ENCODE measurements at places on chromosomes 4 and X.

DNA sequence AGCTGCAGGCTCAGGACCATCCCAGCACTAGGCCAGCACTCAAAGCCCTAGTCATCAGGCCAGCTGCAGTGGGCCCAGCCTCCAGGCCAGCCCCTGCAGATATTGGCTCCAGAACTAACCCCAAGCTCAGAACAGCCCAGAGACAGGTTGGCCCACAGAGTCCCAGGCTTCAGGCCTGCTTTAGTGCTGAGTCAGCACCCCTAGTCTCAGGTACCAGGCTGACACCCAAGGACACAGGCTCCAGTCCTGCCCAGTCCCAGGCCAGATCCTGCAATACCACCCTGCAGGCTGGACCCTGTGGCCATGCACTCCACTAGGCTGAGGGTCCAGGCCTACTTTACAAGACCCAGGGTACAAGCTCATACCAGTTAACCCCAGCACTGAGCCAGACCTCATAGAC, 234.4 kb upstream of the GPRIN3 start:
- no peak for DNase-seq

- no peak for DNase-seq
Observed at GRCh38 chr4:33357121-33357520, 2637.0 kb downstream of the PCDH7 start.

GRCh38 chr4:154707877-154708276, 35.9 kb upstream of the LRAT start:
- no peak for DNase-seq

GRCh38 chr4:26003056-26003455, 89.0 kb downstream of the SMIM20 start:
- DNase-seq: no peak

GRCh38 chr4:30808276-30808675, 88.1 kb downstream of the PCDH7 start:
- DNase-seq: no peak

DNA sequence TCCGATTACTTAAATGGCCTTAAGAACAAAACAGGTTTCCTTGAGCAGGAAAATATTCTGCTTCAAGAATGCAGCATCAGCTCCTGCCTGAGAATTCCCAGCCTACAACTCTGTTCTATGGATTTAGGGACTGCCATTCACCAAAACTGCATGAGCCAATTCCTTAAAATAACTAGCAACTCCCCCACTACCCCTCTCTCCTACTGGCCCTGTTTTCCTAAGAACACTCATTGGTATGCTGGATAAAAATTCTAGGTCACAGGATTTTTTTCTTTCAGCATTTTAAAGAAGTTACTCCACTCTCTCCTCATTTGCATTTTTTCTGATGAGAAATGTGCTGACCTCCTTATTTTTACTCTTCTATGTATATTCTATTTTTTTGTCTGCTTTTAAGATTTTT, 347.1 kb downstream of the IDS start:
- no peak for DNase-seq

DNA sequence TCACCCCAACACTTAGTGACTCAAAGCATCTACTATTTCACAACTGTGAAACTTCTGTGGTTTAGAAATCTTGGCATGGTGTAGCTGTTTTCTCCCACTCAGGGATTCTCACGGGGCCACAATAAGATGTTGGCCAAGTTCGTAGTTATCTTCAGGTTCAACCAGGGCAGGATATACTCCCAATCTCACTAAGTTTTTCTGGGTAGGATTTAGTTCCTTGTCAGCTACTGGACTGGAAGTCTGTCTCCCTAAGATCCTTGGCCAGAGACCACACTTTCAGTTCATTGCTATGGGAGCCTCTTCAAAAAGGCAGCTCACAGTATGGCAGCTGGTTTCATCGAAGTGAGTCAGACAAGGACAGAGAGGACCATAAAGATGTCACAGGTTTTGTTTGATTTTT, 111.7 kb upstream of the PDHA2 start:
- DNase-seq: no peak

GRCh38 chr4:126191536-126191935, 876.8 kb downstream of the FAT4 start:
- DNase-seq: no peak

Measured in GM13977 (cell line).